ENCODE measurements at places on chromosomes 7 and 10. TPM values are rescaled to one million over a fixed set of nuclear protein-coding genes. Genes with fewer than 3 reads are reported as not detected.

Gene AKR1D1
- 0.08 TPM for total RNA-seq

Gene ZNF277
- total RNA-seq, result 13.7 TPM

Gene SFMBT2
- total RNA-seq, result 8.8 TPM

Gene CASTOR2
- 6.3 TPM for total RNA-seq

Gene FAM24B
- 12.1 TPM for total RNA-seq

Gene KIN
- total RNA-seq, result 13.3 TPM

Gene ADGRA1
- 0.42 TPM for total RNA-seq

Gene KIF11
- 44.4 TPM for total RNA-seq

Gene TMEM273
- not detected for total RNA-seq

Gene NRG3
- not detected for total RNA-seq

Gene FBXL13
- total RNA-seq, result 0.38 TPM

Gene GIMAP5
- not detected for total RNA-seq

Gene ZNF503
- 8.8 TPM for total RNA-seq

Gene ADIRF
- not detected for total RNA-seq

Gene RBM20
- 4.3 TPM for total RNA-seq

Gene HMX2
- not detected for total RNA-seq

Gene COL28A1
- total RNA-seq, result 0.85 TPM

Gene SORCS3
- total RNA-seq, result not detected

Gene AKR1C1
- total RNA-seq, result 482 TPM

Gene COL17A1
- 2.2 TPM for total RNA-seq

Gene TMEM236
- total RNA-seq, result 0.05 TPM

Gene TLX1
- total RNA-seq, result not detected

Gene CALY
- 0.32 TPM for total RNA-seq

Gene ANKRD22
- total RNA-seq, result 0.41 TPM

Gene GPR146
- total RNA-seq, result 1.6 TPM

Gene OR9A2
- not detected for total RNA-seq

Gene CAMK2B
- total RNA-seq, result 0.16 TPM

Gene MEOX2
- not detected for total RNA-seq

Gene PRRT4
- 0.26 TPM for total RNA-seq

Gene CHPF2
- total RNA-seq, result 41.3 TPM

Gene NDUFB8
- 296 TPM for total RNA-seq

Gene NKX1-2
- total RNA-seq, result not detected

Gene CWF19L1
- total RNA-seq, result 21.4 TPM

Gene KCNH2
- total RNA-seq, result 5.7 TPM

Gene MARVELD1
- total RNA-seq, result 51.1 TPM

Gene KCND2
- not detected for total RNA-seq

Gene MSANTD7
- 11.9 TPM for total RNA-seq

Gene CUTC
- 34.4 TPM for total RNA-seq

Gene ENTPD1
- 0.16 TPM for total RNA-seq

Gene ASB10
- total RNA-seq, result not detected

Gene KCNMA1
- 38.0 TPM for total RNA-seq
